Hematopoietic multipotent progenitor cell treated with erythropoietin and hydrocortisone succinate and interleukin-3 and kit ligand, for 17 days (in vitro differentiated cells): ENCODE measurements at places on chromosomes 2 and 18.

DNA sequence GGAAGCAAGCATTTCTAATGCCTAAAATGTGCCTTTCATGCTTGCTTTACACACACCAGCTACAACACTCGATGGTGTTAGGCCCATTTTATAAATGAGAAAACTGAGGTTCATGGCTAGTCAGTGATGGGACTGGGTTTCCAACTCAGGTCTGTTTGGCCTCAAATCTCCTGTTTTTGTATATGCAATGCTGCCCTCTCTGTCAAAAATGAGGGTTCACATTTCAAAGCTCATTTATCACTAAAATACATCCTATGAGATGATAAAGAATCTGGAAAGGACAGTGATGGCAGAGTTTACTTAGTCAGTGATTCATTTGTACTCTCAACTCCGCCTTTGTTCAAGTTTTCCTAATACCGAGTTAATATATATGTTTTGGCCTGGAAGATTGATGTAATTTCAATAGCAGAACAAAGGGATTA is 92.3 kb downstream of the KCTD1 start:
- DNase-seq, result no peak

DNA sequence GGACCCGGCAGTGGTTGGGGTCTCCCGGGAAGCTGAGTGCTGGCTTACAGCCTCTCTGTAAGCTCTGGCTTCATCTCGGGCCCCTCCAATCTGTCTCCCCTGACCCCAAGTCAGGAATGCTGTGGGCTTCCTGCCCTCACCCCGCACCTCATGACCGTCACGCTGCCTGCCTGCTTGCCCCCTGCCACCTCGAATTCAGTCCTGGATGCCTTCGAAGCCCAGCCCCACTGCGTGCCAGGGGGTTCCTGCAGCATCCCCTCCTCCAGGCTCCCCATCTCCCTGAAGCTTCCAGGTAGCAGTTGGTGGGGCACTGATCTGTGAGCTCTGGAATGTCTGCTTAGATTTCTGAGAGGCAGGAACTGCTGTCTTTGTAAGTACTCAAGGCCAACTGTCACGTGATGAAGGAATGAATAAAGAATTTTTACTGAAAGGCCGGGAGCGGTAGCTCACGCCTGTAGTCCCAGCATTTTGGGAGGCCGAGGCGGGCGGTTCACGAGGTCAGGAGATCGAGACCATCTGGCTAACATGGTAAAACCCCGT is 6.5 kb downstream of the CLHC1 start:
- no peak for DNase-seq

DNA sequence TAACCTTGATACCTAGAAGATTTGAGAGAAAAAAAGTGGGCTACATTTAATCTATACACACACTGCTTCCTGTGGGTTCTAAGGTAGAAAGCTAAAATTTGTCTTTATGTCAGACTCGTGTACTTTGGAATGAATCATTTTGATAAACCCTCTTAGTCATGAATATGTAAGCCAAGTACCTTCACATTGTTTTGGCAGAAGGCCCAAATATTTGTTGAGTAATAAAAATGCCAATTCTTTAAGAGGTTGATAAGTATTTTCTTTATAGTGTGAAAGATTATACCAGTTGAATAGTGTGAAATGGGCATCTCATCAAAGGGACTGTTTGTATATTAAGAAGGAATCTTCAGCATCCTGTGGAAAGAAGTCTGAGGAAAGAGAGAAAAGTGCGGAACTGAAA is 1464.7 kb upstream of the ZEB2 start:
- no peak for DNase-seq

DNA sequence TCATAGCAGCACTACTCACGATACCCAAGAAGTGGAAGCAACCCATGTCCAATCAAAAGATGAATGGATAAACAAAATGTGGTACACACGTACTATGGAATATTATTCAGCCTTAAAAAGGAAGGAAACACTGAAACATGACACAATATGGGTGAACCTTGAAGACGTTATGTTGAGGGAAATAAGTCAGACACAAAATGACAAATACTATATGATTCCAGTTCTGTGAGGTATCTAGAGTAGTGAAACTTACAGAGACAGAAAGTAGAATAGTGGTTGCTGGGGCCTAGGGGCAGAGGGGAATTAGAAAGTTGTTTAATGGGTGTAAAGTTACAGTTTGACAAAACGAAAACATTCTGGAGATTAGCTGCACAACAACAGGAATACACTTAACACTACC is 24.7 kb downstream of the TLK1 start:
- DNase-seq, result no peak

DNA sequence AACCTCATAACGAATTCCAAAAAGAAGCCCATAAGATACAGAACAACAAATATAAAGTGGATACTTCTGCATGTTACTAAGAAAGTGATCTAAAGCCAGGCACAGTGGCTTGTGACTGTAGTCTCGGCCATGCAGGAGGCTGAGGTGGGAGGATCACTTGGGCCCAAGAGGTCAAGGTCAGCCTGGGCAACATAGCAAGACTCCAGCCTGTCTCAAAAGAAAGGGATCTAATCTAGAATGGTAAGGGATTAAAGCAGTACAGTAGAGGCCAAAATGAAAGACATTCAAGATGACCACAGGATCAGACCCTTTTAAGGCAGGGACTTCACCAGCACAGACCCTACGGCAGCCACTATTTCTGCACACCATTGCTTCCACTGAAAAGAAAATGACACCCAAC is 3.8 kb downstream of the COBLL1 start:
- DNase-seq, result no peak

- DNase-seq, result no peak
Measured at GRCh38 chr18:11488175-11488574, 121.2 kb upstream of the SLC35G4 start.

DNA sequence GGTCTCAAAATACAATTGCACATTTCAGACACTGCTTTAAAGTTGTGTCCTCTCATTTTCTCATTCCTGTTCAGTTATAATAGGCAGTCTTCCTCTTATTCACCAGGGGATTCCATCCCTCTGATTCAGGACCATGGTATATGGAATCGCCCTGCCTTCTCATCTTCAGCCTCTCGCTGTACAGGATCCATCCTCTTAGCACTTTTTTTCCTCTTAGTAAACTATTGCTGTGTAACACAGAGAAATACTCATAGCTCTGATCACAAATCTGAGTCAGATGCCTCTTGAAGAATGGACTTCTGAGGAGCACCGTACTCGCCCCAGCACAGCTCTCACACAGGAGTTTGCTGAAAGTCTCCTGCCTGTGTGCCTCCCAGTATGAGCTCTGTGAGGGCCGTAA is 11.3 kb downstream of the RMP24 start:
- no peak for DNase-seq

DNA sequence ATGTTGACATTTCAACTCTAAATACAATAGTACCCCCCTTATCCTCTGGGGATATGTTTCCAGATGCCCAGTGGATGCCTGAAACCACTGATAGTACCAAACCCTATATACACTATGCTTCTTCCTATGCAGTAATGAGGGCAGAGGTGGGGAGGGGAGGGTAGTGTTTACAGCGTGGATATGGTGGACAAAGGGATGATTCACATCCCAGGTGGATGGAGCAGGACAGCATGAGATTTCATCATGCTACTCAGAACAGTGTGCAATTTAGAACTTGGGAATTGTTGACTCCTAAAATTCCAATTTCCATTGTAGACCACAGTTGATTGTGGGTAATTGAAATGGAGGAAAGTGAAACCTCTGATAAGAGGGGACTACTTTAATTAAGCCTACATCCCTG is 75.4 kb downstream of the TSN start:
- DNase-seq, result no peak

- DNase-seq, result peak; percentile 86
Measured at GRCh38 chr2:238422285-238422684, 4.4 kb upstream of the ASB1 start.

GRCh38 chr2:171703574-171704347 is 16.5 kb downstream of the DYNC1I2 start:
- DNase-seq, result peak; percentile 54

DNA sequence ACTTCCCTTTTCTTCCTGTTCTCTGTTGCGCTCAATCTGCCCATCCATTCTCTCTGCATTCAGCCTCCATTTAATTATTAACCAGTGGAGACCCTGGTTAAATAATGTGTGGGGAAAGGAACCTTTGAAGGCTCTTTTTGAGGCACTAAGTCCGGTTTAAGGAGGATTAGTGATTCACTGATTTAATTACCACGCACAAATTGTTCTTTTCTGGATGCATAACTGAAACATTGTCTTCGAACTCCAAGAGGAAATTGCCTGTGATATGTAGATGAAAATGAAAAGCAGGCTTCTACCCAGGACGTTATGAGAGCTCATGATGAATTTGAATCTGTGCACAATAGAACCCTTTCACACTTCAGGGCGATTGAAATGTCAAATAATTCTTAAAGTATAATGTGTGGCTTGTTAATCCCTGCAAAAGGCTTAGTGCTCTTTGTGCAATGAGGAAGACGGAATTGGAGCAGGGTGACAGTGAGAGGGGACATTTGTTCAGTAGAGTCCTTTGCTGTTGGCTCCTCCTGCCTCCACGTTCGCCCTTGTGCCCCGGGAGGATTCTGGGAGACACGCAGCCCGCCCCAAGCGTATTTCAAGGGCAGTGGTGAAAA is 51.1 kb upstream of the ZNF236 start:
- no peak for DNase-seq

GRCh38 chr2:40292291-40292690 is 159.6 kb downstream of the SLC8A1 start:
- DNase-seq, result no peak

- no peak for DNase-seq
Measured at GRCh38 chr2:188734691-188735090, 239.5 kb upstream of the COL3A1 start.

- DNase-seq, result no peak
Measured at GRCh38 chr18:37742436-37742835, 176.8 kb upstream of the CELF4 start.
